ENCODE measurements at places on chromosomes 2 and 18.

GRCh38 chr2:35347561-35347960 is 1008.0 kb upstream of the CRIM1 start:
- no peak for DNase-seq

- no peak for DNase-seq
These were observed 1.2 kb downstream of the STON1 start for GRCh38 chr2:48531141-48531648.

DNA sequence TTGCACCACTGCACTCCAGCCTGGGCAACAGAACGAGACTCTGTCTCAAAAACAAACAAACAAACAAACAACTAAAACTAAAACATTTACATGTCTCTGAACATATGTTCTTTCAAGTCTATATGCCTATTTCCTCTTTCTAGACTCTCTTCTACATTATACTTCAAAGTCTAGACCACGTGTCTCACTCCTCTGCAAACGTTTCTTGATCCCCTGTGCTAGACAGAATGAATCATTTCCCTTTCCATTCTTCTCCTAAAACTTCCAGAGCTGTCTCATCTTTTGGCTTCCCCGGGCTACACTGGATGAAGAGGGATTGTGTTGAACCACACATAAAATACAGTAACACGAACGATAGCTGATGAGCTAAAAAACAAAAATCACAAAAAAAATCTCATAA is 67.1 kb downstream of the BAZ2B start:
- no peak for DNase-seq

DNA sequence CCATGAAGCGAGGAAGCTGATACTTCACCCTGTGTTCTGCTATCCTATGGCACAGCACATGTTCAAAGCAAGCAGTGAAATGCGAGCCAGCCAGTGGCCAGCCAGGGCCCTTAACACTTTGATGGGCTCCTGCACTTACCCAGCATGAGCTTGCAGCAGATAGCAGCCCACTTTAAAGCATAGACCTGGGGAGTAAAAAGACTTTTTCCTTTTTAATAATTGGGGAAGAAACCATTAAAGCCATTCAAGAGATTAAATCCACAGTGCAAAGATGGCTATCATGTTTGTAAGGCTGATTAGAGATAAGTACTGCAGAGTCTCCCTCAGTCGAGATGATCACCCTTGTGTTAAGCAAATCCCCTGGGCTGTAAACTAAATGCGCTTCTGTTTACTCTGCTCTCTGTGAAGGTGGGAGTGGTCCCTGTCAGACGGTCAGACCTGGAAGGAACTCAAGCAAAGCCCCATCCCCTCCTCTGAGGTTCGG is 15.7 kb downstream of the CCBE1 start:
- DNase-seq = no peak

GRCh38 chr2:127479219-127479825 is 47.0 kb downstream of the IWS1 start:
- peak; percentile 30 for DNase-seq

GRCh38 chr18:69444221-69444620 is 43.5 kb downstream of the DOK6 start:
- DNase-seq = no peak

DNA sequence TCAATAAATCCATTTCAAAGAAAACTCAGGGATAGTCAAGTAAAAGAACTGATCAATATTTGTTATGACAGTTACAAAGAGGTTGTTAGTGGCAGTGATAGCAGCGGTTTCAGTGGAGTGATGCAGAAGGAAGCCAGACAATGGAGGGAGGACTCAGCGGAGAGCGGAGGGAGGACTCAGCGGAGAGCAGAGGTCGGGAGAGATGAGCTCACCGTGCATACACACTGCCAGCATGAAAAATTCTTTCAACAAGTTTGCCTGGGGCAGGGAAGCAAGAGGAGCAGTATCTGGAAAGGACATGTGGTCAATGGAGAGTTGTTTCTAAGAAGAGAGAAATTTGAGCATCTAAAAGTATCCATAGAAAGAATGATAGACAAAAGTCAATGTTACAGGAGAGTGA is 60.9 kb upstream of the BCL11A start:
- no peak for DNase-seq

DNA sequence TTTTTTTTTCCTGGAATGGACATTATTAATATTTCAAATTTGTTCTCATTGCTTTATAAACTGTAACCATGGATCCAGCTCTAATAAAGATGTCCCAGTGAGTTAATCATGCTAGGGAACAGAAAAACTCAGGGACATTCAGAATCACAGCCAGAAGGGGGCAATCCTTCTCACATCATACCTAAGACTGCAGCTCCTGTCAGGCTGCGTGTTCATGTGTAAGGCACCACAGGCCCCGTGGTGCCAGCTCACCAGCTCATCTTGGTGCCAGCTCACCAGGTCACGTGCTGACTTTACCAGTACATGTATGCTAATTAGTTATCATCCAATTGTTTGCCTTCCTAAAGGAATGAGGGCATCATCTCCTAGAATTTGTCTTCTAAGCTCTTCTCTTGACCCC is 84.7 kb upstream of the NEDD4L start:
- DNase-seq = peak; percentile 45

DNA sequence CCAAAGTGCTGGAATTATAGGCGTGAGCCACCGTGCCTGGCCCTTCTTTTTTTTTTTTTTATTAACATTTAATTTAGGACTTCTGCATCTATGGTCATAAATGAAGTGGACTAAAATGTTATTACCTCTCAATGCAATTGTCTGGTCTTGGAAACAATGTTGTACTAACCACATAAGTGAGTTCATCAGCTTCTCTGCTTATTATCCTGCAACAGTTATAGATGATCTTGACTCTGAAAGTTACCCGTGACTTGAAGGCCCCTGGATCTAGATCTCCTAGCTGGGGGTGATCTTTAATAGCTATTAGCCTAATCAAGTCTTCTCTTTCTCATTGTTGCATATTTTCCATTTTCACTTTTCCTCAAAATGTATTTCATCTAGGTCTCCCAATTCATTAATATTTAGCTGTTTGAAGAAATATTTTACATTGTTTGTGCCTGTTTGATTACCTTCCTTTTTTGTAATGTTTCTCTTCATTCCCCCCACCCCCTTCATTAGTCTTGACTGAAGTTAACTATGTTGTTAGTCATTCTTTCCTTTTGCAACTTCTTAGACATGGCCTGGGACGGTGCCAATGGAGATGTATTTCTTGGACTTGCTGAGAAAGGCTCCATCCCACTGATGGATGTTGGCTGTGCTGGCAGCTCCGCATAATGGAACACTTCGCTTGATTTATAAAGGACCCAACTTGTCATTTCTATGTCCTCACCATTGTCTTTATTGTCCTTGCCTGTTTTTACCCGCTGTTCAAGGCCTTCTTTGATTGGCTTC is 141.6 kb upstream of the RIOK3 start:
- DNase-seq = no peak

GRCh38 chr2:17190527-17190926 is 327.7 kb downstream of the RAD51AP2 start:
- DNase-seq = no peak

GRCh38 chr2:95385570-95385984 is 16.9 kb upstream of the FAHD2A start:
- no peak for DNase-seq

- DNase-seq = no peak
These were observed 160.4 kb downstream of the KLHL29 start for GRCh38 chr2:23545396-23545795.

- no peak for DNase-seq
These were observed 143.7 kb upstream of the RPRM start for GRCh38 chr2:153622285-153622684.

- DNase-seq = no peak
These were observed 102.6 kb downstream of the BAZ2B start for GRCh38 chr2:159513745-159514144.

GRCh38 chr18:1595195-1595594 is 690.5 kb downstream of the ADCYAP1 start:
- no peak for DNase-seq

GRCh38 chr2:111702119-111702803 is 181.7 kb downstream of the ANAPC1 start:
- no peak for DNase-seq

DNA sequence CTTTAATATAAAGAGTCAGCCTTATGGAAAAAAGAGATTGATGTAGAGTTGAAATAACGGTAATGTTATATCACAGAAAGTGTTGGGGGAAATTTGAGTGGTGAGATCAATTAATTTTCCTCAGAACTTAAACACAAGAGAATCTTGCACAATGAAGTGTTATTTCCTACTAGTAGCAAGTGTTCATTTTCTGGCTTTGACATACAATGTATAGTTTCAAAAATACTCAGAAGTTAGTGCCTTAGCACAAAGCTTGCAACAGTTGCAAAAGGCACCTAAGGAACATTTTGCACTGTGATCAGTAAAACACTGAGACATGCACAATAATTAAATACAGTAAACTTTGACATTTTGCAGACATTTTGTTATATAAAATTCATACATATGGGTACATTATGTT is 161.2 kb downstream of the CD226 start:
- no peak for DNase-seq

DNA sequence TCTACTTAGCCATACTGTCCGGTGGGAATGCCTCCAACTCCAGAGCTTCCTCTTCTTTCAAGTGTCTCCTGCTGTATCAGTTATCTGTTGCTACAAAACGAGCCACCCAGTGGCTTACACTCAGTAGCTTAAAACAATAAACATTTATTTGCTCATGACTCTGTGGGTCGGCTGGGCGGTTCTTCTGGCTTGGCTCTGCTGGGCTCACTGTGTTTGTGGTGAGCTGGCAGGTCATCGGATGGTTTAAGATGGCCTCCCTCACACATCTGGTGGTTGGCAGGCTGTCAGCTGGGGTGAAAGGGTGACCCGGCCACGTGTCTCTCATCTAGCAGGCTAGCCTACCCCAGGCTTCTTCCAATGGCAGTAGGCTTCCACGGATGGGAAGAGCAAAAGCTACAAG is 122.4 kb upstream of the SLC1A4 start:
- DNase-seq = no peak

DNA sequence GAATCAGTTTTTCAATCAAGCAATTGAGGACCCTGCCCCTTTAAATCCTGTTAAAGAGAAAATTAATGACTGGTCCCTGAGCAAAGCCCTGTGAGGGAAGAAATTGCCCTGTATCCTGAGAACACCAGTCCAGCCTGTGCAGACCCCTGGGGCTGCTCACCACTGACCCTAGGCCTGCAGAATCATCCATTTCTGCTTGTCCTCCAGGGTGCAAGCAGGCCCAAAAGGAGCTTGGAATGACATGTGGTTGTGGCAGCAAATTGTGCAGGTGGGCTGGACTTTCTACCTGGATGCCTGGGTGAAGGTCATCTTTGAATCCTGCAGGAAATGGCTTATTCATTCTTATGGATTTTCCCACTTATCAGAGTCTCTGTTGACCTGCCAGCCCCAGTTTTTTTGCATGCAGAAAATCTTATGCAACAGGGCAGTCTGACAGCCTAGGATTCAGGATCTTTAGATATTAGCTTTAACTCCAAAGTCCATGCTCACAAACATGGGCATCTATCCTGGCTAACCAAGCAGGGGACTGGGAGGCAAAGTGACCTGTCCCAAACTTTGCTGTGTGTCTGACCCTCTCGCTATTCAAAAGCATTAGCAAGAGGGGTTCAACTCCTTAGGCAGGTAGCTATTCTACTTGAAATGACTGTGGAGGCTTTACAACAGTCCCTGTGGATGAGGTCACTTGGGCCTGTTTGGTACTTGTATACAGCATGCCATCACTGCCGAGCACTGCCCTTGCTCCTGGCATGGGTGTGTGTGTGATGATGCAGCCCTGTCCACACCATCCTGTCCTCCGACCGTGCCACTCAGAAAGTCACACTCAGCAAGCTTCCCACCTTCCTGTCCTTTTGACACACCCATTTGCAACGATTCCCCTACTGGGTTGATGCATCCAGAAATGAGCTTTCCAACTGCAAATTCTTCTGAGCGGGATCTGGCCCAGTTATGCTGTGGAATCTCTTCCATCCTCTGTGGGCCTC is 85.3 kb downstream of the CAPN13 start:
- no peak for DNase-seq

DNA sequence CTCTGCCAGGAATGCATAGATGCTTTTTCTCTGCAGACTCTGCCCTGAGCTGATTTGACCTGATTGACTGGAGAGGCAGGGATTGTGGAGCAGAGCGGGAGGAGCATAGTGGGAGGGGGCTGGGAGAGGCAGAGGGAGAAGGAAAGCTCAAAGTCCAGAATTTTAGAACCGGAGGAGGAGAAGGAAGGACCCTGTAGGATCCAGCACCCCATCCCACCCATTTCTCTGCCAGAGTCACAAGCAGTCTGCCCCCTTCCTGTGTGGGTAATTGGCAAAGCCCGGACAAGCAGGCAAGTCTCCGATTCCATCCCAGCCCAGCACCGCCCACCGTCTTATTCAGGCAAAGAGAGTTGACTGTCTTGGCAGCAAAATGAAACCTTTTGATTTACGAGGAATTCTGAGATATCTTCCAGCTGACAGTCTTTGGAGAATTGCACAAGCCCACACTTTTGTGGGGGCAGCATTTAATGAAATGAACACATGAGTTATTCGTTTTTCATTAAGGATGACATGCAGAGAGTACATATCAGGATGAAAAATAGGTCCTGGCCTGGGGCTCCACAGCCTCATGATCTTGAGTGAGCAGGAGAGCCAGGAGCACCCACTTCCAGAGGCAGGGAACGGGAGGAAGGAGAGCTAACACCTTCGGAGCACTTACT is 103.1 kb downstream of the MCFD2 start:
- DNase-seq = no peak

GRCh38 chr2:216363221-216363620 is 9.1 kb downstream of the MARCHF4 start:
- DNase-seq = no peak

DNA sequence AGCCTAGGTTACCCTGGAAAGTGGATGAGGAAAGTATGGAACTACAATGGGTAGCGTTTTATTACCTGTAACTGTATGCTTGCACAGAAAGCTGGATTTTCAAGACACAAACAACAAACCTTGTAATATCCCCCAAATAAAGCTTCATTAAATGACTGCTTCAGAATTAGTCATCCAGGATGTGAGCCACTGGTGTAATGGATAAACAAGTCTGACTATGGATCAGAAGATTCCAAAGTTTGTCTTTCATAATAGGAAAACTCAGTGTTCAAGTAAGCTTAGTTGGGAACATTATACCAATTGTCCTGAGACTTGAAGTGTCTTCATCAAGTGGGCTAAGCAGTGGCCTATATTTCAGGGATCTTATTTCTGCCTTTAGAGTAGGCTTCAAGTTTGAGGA is 518.8 kb downstream of the LRP1B start:
- no peak for DNase-seq

DNA sequence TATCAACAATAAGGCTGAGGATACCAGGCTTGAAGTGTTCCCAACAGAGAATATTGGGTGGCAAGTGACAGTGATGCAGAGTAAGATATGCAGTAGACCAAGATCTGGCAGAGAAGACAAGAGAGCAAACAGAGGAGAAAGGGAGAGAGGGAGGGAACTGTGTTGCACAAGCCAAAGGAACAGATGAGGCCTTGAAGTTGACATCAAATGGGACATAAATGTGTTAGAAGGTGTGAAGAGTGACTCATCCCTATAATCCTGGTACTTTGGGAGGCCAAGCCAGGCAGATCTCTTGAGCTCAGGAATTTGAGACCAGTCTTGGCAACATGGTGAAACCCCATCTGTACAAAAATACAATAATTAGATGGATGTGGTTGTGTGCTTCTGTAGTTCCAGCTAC is 342.9 kb downstream of the PARD3B start:
- no peak for DNase-seq

- DNase-seq = no peak
These were observed 9.6 kb downstream of the GAREM2 start for GRCh38 chr2:26182441-26182840.

GRCh38 chr2:69089998-69090397 is 77.0 kb downstream of the ANTXR1 start:
- no peak for DNase-seq

- DNase-seq = no peak
These were observed 734 bp upstream of the RMC1 start for GRCh38 chr18:23502516-23503037.

Data from Panc1 (cell line).